ENCODE measurements at places on chromosomes 7 and 10. TPM values are rescaled to one million over a fixed set of nuclear protein-coding genes. Genes with fewer than 3 reads are reported as not detected.

- no peak for DNase-seq
Measured at GRCh38 chr7:155985518-155986250, 173.4 kb upstream of the SHH start.

- DNase-seq: no peak
Measured at GRCh38 chr7:44727158-44727936, 21.3 kb upstream of the ZMIZ2 start.

DNA sequence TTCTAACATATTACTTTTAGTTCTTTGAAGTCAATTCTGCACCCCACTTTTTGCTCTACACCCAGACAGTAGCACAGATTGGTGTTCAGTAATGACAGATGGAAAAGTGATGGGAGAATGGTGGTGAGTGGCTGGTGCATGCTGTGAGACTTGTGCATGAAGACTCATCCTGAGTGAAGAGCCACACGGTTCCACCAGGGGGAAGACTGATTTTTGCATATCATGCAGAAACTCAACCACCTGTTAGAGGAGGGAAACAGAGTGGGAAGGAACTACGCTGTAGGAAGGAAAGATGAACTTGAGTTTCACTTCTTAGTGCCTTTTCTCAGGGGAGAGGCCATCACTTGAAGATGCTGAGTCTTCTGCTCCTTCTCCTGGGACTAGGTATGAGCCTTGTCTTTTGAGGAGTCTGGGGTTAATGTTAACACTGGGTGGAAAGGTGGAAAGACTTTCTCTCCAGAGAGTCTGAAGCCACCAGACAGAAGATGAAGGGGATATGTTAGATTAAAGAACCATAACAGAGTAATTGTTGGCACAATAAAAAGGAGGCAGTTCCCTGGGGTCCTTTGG, 9.3 kb upstream of the PRSS1 start:
- DNase-seq: peak; percentile 38

- no peak for DNase-seq
Measured at GRCh38 chr10:81095238-81095637, 557.5 kb downstream of the SH2D4B start.

- DNase-seq: no peak
Measured at GRCh38 chr7:67463316-67463715, 466.7 kb downstream of the TYW1 start.

- DNase-seq: no peak
Measured at GRCh38 chr10:123294886-123295285, 140.7 kb downstream of the BUB3 start.

DNA sequence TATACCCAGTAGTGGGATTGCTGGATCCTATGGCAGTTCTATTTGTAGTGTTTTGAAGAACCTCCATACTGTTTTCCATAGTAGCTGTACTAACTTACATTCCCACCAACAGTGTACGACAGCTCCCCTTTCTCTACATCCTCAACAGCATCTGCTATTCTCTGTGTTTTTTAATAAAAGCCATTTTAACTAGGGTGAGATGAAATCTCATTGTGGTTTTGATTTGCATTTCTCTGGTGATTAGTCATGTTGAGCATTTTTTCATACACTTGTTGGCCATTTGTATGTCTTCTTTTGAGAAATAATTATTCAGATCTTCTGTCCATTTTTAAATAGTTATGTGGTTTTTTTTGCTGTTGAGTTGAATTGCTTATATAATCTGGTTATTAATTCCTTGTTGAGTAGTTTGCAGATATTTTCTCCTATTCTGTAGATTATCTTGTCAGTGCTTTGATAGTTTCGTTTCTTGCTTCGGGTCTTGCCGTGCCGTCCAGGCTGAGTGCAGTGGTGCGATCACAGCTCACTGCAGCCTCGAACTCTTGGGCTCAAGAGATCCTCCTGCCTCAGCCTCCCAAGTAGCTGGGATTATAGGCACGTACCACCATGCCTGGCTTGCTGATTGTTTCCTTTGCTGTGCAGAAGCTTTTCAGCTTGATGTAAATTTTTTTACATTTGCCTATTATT, 12.0 kb downstream of the MTG1 start:
- DNase-seq: no peak

DNA sequence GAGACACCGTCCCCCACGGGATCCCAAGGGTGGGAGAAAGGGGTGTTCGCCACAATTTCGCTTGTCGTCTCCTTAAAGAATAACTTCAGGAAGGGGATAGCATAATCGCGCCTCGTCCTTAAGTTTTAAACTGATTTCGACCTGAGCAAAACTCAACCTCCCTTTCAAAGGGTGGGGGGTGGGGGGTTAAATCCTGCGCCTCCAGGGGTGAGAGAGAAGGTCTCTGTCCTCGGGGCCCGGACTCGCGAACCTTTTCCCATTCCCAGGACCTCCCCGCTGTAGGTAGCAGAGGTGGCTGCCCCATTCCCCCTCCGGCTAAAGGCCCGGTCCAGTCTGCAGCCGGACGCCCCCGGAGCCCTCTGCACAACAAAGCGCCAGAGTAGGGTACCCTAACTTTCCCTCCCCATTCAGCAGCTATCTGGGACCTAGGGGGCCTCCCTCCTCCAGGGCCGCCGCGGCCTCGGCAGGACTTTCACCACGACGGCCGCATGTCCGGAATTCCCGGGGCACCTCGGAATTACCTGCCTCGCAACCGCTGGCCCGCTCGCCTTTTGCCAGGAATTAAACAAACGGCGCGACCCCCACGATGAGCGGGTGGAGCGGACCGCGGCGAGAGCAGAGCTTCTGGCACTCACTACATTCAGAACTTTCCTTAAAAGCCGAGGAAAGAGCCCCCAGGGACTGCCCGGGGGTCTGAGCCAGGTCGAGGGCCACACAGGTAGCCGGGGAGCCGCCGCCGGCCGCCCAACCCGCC, 1.7 kb downstream of the CDK6 start:
- no peak for DNase-seq

- DNase-seq: peak; percentile 48
Measured at GRCh38 chr10:132397671-132398565, 918 bp downstream of the PWWP2B start.

- no peak for DNase-seq
Measured at GRCh38 chr10:110009736-110010475, 2.1 kb downstream of the ADD3 start.

DNA sequence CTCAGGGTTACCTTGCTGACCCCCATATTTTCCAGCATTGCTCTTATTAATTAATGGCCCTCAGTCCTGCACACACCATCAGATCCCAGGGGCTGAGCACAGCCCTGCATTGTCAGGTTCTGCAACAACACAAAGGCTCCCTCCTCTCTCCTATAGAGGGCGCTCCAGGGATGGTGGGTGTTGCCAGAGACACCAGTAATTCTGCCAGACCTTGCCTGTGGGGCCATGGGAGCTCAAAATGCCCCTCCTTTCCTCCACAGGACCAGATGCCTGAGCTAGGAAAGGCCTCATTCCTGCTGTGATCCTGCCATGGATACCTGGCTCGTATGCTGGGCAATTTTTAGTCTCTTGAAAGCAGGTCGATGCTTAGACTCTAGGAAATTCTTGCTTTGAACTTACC, 42.8 kb upstream of the PRSS58 start:
- peak; percentile 11 for DNase-seq

- DNase-seq: no peak
Measured at GRCh38 chr10:3389130-3389529, 216.5 kb upstream of the PITRM1 start.

DNA sequence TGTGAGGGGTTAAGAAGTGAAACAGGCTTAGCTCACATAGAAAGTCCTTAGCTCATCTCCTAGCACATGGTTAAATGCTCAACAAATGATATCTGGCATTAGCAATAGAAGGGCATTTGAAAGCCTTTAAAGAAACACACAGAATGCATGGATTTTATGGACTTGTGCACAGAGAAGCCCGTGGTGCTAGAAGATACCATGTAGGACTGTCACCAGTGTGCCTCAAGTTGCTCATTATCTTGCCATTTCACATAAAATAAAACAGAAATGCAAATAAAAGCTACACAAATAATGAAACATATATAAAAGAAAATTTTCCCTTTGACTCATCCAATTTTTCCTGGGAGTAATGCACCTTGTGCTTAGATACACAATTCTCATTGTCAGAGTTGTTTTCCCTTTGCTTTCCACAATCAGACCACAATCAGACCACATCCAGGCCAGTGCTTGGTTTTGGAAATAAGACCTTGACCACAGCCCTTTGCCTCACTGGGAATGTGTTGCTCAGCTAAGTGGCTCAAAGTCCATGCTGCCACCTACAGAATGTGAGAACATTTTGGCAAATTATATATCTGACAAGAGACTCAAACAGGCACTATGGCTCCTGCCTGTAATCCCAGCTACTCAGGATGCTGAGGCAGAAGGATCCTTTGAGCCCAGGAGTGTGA, 9.5 kb upstream of the WDR11 start:
- DNase-seq: no peak

GDF2 gene
- not detected for total RNA-seq

ADAM12 gene
- 16.7 TPM for total RNA-seq

ITPRID1 gene
- 0.27 TPM for total RNA-seq

GRM3 gene
- 74.5 TPM for total RNA-seq

PLXDC2 gene
- 59.6 TPM for total RNA-seq
